ENCODE measurements at places on chromosomes 13 and 19.

- DNase-seq = no peak
These were observed 1124.2 kb downstream of the SLITRK1 start for GRCh38 chr13:82758044-82758443.

DNA sequence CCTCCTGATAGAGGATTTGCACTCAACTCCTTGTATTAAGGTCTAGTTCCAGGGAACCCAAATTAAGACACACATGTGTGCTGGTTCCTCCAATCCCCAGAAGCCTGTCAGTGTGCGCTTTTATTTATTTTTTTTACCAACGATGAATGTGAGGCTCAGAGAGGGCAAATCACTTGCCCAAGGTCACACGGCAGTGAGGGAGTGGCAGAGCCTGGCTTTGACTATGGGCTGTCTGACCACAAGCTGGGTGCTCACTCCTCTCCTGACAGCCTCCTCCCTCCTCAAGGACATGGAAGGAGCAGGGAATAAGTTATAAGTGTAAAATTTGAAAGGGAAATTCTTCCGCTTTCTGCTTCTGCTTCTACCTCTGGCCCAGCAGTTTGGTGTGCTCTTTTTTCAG is 48.9 kb downstream of the CYP4F22 start:
- no peak for DNase-seq

DNA sequence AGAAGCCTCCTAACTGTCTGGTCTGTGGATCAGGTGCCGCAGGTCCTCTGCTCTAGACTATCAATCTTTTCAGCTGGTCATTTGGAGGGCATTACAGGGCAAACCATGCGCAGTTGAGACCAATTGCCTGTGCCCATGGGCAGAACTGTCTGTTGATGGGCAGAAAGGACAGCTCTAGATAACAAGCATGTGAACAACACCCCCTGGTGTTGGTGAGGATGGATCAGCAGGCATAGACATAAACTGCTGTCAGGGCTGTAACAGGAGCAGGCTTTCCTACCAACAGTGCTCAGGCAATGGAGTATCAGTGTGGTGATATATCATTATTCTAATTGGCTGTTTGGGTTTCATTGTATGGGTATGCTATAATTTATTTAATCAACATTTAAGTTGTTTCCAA is 104.7 kb upstream of the KL start:
- no peak for DNase-seq

GRCh38 chr13:80319004-80319403 is 21.9 kb downstream of the SPRY2 start:
- DNase-seq = no peak

GRCh38 chr13:98406971-98407370 is 169.9 kb downstream of the STK24 start:
- DNase-seq = no peak

DNA sequence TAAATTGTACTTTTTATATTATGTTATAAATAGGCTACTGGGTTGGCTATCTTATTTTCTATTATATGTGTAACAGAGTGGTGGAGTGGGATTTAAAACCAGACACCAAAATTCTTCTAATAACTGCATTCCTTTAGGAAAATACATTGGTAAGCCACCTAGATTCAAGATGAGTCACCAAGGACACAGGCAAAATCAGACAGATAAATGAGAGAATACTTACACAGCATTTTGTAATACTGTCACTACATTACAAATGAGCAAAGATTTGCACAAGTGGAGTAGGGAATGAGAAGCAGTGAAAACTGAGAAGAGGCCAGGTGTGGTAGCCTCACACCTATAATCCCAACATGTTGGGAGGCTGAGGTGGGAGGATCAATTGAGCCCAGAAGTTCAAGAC is 6.2 kb upstream of the SPART start:
- DNase-seq = no peak

GRCh38 chr13:95234242-95234641 is 67.0 kb downstream of the ABCC4 start:
- DNase-seq = no peak

DNA sequence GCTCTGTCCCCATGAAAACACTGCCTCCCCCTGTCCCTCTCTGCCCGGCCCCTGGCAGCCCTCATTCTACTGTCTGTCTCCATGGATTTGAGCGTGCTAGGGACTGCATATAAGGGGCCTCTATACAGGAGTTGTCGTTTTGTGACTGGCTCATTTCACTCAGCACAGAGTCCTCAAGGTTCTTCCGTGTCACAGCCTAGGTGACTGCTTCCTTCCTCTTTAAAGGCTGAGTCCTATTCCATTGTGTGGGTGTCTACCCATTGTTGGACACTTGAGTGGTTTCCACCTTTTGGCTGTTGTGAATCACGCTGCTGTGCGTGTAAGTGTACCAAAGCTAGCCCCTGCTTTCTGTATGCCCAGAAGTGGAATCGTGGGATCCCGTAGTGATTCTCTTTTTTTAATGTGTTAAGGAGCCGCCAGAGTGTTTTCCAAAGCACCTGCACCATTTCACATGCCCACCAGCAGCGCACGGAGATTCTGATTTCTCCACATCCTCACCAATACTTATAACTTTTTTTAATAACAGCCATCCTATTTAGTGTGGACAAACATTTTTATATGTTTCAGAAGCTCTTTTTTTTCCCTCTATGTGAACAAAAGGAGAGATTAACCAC is 116.7 kb downstream of the COL4A2 start:
- DNase-seq = no peak

DNA sequence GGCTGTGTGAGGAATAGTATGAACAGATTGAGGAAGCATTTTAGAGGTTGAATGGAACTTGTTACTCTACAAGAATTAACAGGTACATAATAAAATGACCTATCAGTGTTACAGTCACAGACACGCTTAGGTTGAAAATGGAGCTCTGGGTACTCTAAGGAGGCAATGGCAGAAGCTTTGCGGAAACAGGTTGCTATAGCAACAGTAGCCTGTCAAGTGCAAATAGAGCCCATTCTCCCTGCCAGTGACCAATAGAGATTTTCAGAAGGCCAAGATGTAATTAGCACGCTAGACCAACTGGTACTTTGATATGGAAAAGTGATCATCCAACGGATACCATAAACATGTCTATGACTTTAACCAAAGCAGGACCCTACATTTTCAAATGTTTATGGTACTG is 148.5 kb upstream of the FREM2 start:
- no peak for DNase-seq

- DNase-seq = no peak
These were observed 49.5 kb downstream of the ZNF729 start for GRCh38 chr19:22335716-22336115.

DNA sequence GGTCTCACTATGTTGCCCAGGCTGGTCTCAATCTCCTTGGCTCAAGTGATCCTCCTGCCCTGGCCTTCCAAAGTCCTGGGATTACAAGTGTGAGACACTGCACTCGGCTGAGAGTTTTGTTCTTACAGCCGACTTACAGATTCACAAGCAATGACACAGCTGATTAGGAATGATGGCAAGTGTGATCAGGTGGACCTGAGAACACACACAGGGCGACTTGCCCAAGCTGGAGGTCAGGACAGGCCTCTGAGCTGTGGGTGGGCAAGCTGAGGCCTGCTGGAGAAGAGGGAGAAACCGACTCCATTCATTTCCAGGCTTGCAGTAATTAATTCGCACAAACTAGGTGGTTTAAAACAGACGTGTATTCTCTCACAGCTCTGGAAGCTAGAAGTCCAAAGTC is 8.1 kb upstream of the ATG4D start:
- no peak for DNase-seq

GRCh38 chr13:112771139-112771876 is 81.5 kb downstream of the ATP11A start:
- DNase-seq = no peak

Measured in esophagus squamous epithelium (tissue), 5 donors.